ENCODE measurements at places on chromosomes 6 and 20. TPM values are rescaled to one million over a fixed set of nuclear protein-coding genes. Genes with fewer than 3 reads are reported as not detected.

Gene MLN
- total RNA-seq, result not detected

DNA sequence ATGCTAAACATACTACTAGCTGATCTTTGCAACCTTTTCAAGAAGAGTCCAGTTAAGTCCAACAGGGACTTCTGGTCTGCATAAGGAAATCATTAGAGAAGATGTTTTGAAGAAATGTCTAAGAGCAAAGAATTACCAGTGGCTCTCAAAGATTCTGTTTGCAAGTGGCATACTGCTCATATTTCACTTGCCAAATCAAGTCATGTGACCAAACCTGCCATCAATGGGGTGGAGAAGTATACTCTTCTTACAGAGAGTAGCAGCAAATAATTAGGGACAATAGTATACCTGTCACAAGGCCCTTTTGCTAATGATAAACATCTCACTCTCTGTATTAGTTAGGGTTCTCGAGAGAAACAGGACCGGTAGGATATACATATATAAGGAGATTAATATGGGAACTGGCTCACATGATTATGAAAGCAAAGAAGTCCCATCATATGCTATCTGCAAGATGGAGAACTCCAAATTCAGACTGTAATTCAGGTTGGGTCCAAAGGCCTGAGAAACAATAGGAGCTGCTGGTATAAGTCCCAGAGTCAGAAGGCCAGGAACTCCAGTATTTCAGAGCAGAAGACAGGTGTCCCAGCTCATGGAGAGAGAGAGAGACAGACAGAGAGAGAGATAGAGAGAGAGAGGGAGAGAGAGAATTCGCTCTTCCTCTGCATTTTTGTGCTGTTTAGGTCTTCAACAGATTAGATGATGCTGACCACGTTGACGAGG is 111.5 kb downstream of the LCA5 start:
- H3K36me3 ChIP-seq, result no peaks in the 10 kb centered on the region
- H3K4me3 ChIP-seq, result no peak overlapping the region
- no peak for DNase-seq
- no peaks in the 10 kb centered on the region for H3K27me3 ChIP-seq
- H3K4me1 ChIP-seq, result 0 out of 2 replicates have a peak, but pooled peaks cover 5% of the 10 kb centered on the region

Gene FOXA2
- total RNA-seq, result 12.8 TPM

Gene CEP250
- 13.3 TPM for total RNA-seq

- H3K27me3 ChIP-seq, result no peaks in the 10 kb centered on the region
- DNase-seq, result no peak
- H3K4me1 ChIP-seq, result peaks cover 26% of the 10 kb centered on the region
- peak overlapping the region; percentile 81 for H3K4me3 ChIP-seq
- peaks cover 19% of the 10 kb centered on the region for H3K36me3 ChIP-seq
Observed at GRCh38 chr20:35771367-35771688, 487 bp upstream of the PHF20 start.

Gene SLC26A8
- not detected for total RNA-seq

GRCh38 chr20:56195946-56196345 is 52.6 kb upstream of the MC3R start:
- H3K36me3 ChIP-seq, result no peaks in the 10 kb centered on the region
- DNase-seq, result no peak
- no peaks in the 10 kb centered on the region for H3K4me1 ChIP-seq
- no peaks in the 10 kb centered on the region for H3K27me3 ChIP-seq

DNA sequence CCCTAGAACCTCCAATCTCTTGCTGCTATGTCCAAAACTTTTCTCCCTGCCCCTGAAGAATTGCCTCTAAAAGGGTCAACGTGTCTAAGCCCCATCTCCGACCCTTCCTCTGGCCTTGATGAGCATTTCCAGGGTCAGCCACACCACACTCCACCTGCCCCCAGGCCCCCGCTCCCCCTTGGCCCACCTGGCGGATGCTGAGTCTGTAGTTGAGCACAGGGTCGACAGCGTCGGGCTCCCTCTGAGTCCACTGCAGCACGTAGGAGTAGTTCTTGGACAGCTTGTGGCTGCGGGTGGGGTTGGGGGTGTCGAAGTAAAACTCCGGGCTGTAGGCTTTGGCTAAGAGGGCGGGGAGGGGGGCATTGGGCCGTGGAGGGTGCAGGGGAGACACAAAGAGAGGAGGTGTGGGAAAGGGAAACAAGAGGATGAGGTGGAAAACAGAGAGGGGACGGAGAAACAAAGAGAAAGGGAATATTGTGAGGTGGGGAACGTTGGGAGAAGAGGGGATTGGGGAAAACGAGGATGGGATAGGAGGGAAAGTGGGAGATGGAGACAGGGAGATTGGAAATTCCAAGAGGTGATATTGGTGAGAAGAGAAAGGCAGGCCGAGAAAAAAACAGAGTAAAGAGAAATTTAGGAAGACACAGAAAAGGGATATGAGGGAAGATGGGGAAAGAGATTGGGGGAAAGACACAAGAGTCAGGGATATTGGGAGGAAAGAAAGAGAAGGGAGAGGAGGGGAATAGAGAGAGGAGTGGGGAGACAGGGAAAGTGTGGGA is 50.5 kb downstream of the MDGA1 start:
- DNase-seq, result no peak
- no peaks in the 10 kb centered on the region for H3K36me3 ChIP-seq
- H3K4me3 ChIP-seq, result no peak overlapping the region

- peaks cover 6% of the 10 kb centered on the region for H3K4me1 ChIP-seq
- no peak overlapping the region for H3K27ac ChIP-seq
- peaks cover 30% of the 10 kb centered on the region for H3K27me3 ChIP-seq
- DNase-seq, result no peak
Observed at GRCh38 chr6:166760288-166760687, 133.2 kb upstream of the RPS6KA2 start.

DNA sequence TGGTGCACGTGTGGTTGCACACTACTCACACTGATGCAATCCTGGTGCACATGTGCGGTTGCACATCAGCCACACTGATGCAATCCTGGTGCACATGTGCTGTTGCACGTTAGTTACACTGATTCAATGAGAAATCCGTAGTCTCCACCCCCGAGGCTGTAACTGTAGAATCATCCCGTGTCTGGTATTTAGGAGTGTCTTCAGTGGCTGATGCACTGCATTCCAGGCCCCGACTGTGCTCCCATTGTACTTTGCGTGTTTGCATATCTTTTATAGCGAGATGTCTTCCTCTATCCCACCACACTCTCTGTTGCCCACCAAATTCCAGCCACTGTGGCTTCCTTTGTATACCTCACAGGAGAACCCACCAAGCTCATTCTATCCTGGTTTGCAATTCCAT is 87.8 kb upstream of the MTHFD1L start:
- H3K27ac ChIP-seq, result no peak overlapping the region
- no peak overlapping the region for H3K4me3 ChIP-seq
- no peaks in the 10 kb centered on the region for H3K27me3 ChIP-seq

Gene RPL7L1
- total RNA-seq, result 90.0 TPM

- peaks cover 36% of the 10 kb centered on the region for H3K36me3 ChIP-seq
- peak overlapping the region; percentile 69 for H3K4me3 ChIP-seq
- no peaks in the 10 kb centered on the region for H3K27me3 ChIP-seq
- peak overlapping the region; percentile 84 for H3K27ac ChIP-seq
- DNase-seq, result peak; percentile 58
- H3K4me1 ChIP-seq, result peaks cover 22% of the 10 kb centered on the region
Observed at GRCh38 chr6:33313105-33313708, 671 bp downstream of the TAPBP start.

- H3K27me3 ChIP-seq, result no peaks in the 10 kb centered on the region
- no peak overlapping the region for H3K4me3 ChIP-seq
- H3K27ac ChIP-seq, result no peak overlapping the region
- no peaks in the 10 kb centered on the region for H3K4me1 ChIP-seq
Observed at GRCh38 chr6:53189554-53189953, 40.9 kb upstream of the GCM1 start.

DNA sequence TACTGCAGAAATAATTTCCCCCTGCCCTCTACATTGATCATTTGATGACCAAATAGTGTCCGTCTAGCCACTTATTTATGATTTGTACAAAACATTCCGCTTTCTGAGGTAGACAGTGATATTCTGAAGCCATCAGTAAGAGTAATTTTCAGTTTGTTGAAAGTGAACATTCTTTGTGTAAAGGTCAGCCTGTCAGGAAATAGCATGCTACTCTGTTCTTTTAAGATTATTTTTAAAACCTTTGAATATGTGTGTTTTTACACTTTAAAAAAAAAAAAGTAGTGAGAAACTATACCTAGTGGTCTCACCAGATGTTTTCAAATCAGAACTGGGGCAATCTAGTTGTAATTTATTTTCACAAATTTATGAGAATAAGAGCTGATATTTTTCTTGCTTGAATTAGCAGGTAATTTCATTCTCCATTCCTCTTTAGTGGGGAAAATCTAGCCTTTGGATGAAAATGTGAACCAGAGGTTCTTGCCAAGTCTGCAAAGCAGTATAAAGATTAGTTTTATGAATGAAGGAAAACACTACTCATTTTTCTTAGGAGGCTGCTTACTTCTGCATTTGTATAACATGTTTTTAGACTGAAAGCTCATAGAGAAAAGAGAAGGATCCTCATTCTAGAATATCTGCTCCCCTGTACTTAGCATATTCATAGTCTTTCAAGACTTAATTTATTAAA is 12.1 kb upstream of the REV3L start:
- peaks cover 9% of the 10 kb centered on the region for H3K36me3 ChIP-seq
- no peak overlapping the region for H3K27ac ChIP-seq
- H3K27me3 ChIP-seq, result no peaks in the 10 kb centered on the region
- H3K4me1 ChIP-seq, result 0 out of 2 replicates have a peak, but pooled peaks cover 9% of the 10 kb centered on the region
- no peak for DNase-seq

Gene STMND1
- not detected for total RNA-seq

GRCh38 chr6:112300896-112301295 is 46.2 kb upstream of the RFPL4B start:
- no peak overlapping the region for H3K4me3 ChIP-seq
- no peak overlapping the region for H3K27ac ChIP-seq
- H3K27me3 ChIP-seq, result no peaks in the 10 kb centered on the region
- DNase-seq, result no peak

Gene ETV7
- total RNA-seq, result 2.0 TPM

- H3K27me3 ChIP-seq, result no peaks in the 10 kb centered on the region
- H3K4me3 ChIP-seq, result no peak overlapping the region
- H3K4me1 ChIP-seq, result peaks cover 9% of the 10 kb centered on the region
- no peak for DNase-seq
- no peaks in the 10 kb centered on the region for H3K36me3 ChIP-seq
- H3K27ac ChIP-seq, result no peak overlapping the region
Observed at GRCh38 chr20:53220482-53221307, 248.5 kb downstream of the TSHZ2 start.

Gene TREM2
- not detected for total RNA-seq

DNA sequence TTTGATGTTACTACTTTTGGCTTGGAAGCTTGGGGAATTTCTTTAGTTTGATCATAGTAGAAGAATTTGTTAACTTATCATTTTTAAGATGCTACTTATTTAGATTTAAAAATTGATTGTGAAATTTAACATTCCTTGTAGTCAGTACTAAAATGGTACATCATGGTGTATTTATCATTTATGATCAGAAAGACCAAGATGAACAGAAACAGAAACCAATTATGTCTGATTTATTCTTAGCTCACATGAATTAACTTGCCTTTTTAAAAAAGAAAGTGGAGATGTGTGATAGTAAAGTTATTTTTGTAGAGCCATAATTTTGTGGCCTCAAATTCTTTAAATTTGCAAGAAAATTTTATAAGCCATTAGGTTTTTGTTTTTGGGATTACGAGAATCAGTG is 77.6 kb downstream of the LIN28B start:
- H3K4me3 ChIP-seq, result no peak overlapping the region
- 0 out of 2 replicates have a peak, but pooled peaks cover 3% of the 10 kb centered on the region for H3K27me3 ChIP-seq
- DNase-seq, result no peak
- H3K4me1 ChIP-seq, result no peaks in the 10 kb centered on the region
- H3K36me3 ChIP-seq, result no peaks in the 10 kb centered on the region
